Activated T-cell treated with anti-CD3 and anti-CD28 coated beads, Interleukin-2, amount 50 U/mL, for 72 hours (primary cell): ENCODE measurements at places on chromosomes 3 and 15. TPM values are rescaled to one million over a fixed set of nuclear protein-coding genes. Genes with fewer than 3 reads are reported as not detected.
A peak's percentile ranks its signal among the peaks of the same experiment; 100 is the strongest.

AAGAB gene
- total RNA-seq: 51.7 TPM

ASB14 gene
- not detected for total RNA-seq

UPK1B gene
- total RNA-seq: not detected

TGM5 gene
- not detected for total RNA-seq

CCNDBP1 gene
- total RNA-seq: 97.6 TPM

FBXL2 gene
- 0.09 TPM for total RNA-seq

P2RY13 gene
- not detected for total RNA-seq

ENTPD3 gene
- not detected for total RNA-seq

NR2F2 gene
- total RNA-seq: not detected

NXPE3 gene
- 25.0 TPM for total RNA-seq

KY gene
- not detected for total RNA-seq

CCDC39 gene
- total RNA-seq: not detected

GABRG3 gene
- not detected for total RNA-seq

CLDN1 gene
- total RNA-seq: 1.6 TPM

TBC1D23 gene
- 26.0 TPM for total RNA-seq

NEK10 gene
- 0.36 TPM for total RNA-seq

GUCA1C gene
- not detected for total RNA-seq

GRCh38 chr3:111069974-111070771, 1.4 kb upstream of the NECTIN3 start:
- DNase-seq: no peak

DNA sequence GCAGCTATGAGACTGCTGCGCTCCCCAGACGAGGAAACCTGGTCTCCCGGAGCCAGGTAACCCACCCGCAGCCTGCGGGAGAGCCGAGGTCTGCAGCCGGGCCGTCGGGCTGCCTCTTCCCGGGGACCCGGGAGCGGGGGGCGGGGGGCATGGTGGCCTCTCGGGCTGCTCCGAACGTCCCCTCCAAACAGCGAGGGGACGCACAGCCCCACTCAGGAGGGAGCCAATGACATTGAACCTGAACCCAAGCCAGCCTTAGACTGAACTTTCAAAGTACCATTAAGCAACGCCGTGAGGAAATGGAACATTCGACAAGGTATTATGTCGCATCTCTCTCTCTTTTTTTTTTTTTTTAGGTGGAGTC, 29.8 kb upstream of the ALDH1A3 start:
- DNase-seq: no peak

DNA sequence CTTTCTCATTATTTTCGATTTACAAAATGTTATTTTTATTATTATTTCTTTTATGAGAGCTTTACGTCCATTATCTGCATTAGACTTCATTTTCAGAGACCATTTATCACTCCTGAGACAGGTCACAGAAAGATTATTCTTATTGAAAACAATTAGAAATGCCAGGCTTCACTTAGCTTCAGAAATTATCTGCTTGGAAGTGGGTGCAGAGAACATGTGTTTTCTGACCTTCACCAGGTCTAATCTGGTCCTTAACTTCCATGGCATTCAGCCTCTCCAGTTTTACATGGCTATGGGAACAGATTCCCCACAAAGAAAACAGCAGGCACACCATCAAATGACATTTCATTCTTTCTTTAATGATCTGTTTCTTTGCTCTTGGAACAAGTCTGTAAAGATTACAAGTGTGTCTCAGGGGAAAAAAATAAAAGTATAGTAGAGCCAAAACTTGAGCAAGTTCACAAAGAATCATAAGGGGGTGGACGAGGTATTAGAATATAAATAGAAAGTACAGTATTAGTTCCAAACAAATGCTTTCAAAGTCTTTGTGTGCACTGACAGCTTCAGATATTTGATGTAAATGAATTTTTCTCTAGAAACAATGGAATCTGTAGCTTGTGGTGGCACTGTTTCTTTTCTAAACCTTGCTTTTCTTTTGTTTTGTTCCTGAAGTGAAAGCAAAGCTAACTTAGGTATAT, 294.2 kb upstream of the MEIS2 start:
- DNase-seq: no peak

- DNase-seq: no peak
Observed at GRCh38 chr3:30169487-30169886, 436.9 kb upstream of the TGFBR2 start.

DNA sequence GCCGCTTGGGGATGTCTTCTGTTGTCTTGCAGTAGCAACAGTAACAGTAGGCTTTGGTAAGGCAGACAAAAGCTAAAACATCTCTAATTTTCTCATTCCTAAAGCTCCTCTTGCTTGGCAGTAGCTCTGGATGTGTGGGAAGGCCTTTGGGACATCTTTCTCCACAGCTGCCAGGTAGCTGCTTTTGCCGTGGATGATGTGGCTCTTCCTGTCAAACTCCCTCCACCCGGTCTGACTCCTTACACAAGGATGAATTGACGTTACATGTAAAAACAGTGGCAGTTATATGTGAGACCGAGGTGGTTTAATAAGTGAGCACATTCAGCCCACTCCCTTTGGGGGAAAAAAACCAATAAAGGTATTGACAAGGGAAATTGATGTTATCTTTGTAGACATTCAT, 309.1 kb downstream of the TUSC7 start:
- no peak for DNase-seq

- no peak for DNase-seq
Observed at GRCh38 chr3:99521551-99521950, 116.8 kb upstream of the COL8A1 start.

DNA sequence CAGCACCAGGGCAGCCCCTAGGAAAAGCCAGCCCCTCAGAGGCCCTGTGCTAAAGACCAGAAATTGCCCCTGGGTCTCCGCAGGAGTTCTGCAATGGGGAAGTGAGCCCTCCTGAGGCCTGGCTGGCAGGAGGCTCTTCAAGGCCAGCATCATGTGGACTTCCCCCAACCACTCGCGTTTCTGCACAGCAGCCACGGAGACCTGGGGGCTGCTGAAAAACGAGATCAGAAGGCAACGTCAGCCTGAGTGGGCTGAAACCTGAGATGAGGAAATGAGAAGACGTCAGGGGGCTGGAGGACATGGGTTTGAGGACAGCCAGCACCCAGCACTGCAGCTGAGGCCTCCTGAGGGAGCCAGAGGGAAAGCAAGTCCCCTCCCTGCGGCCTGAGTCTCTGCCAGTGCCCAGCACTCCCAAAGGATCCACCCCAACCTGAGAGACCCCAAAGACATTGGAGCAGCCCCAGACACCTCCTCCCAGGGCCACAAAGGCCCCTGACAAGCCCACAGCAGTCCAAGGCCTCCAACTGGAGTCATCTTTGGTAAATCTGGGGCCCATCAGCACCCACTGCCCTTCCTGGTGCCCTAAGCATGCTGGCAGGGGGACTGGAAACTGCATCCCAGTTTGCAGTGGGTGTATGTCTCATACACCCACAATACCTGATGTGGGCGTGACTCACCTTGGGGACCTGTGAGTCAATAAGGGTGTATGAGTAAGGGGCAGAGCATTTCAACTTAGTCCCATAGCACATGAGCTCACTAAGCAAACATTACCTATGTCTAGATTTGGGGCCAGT, 29.2 kb upstream of the CYP11A1 start:
- DNase-seq: peak; percentile 84

GRCh38 chr15:85742186-85742821, 52.4 kb downstream of the KLHL25 start:
- no peak for DNase-seq

DNA sequence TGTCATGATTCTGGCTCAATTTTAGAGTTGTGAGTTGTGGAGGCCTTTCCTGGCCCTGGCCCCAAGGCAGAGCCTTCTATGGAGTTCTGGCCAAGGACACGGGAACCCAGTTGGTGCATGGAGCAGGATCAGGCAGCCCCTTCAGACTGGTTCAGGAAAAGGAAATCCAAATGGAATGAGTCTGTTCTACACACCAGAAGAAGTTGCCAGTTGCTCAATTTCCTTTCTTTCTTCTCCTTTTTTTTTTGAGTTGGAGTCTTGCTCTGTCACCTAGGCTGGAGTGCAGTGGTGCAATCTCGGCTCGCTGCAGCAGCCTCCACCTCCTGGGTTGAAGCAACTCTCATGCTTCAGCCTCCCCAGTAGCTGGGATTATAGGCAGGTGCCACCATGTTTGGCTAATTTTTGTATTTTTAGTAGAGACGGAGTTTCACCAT, 28.9 kb upstream of the BHLHE40 start:
- DNase-seq: no peak

- peak; percentile 94 for DNase-seq
Observed at GRCh38 chr15:43800286-43801141, at the start of gene HYPK. Gene HYPK, plus strand, starts transcription at chr15:43800599. Its CDS starts 24 bp downstream, at chr15:43800623.

DNA sequence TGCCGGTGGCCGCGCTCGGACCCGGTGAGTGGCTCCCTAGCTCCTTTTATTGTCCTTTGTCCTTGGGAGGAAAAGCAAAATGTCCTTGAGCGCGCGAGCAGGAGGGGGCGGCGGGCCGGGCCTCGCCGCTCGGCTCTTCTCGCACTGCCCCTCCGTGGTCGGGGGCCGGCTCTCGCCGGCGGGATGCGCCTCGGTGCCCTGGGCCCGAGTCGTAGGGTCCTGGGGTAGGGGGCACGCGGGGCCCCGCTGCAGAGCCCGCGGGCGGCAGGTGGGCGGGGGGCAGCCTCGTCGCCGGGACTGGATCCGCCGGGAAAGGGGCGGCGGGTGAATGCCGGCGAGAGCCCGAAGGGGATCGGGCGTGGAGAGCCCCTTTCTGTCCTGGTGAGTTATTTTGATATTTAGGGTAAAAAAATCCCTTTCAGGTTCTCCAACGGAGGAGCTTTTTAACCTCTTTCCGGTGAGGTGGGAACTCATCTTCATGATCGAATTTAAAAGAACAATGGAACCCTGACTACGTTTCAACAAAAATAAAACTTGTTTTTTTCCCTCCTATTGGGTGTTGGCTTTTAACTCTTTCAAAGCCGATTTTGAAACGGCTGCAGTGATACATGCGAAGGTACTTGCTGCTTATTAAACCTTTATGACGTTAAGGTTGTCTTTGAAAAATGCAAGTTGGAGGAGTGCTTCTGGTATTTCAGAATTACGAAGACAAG, 16.8 kb upstream of the CHD2 start:
- DNase-seq: peak; percentile 42

GRCh38 chr3:20104167-20104661, 64.0 kb downstream of the KAT2B start:
- peak; percentile 34 for DNase-seq

GRCh38 chr3:153927107-153927506, 194.1 kb upstream of the ARHGEF26 start:
- DNase-seq: no peak

DNA sequence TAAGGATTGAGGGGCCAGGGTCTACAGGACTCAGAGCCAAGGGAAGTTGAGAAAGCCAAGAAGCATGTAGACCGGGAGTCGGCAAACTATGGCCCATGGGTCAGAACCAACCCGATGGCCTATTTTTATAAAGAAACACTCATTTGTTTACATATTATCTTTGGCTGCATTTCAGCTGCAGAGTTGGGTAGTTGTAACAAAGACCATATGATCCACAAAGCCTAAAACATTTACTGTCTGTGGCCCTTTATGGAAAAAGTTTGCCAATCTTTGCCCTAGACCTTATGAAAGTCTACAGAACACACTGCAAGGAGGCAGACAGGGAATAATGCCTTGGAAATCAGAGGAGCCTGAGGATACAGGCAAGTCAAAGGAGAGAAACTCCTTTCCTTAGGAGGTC, 63.2 kb upstream of the MNS1 start:
- DNase-seq: no peak

- no peak for DNase-seq
Observed at GRCh38 chr3:128179484-128179819, 26.2 kb downstream of the EEFSEC start.

DNA sequence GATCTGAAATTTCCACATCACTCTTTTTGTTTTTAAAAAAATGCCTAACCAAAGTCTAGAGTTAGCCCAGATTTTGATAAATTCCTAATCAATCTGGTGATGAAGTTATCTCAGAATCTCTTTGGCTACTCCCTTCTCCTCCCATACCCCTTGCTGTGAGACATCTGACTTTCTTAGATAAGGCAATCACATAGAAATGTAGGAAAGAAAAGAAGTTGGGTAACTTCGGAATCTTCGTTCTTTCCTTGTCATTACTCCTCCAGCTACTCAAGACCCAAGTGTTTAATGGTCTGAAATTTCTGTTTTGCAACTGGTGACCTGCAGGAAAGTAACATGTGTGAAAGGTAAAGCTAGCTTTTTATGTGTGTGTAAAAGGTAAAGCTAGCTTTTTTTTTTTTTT, 37.8 kb downstream of the MYL3 start:
- no peak for DNase-seq

GRCh38 chr3:194871143-194871863, 185.6 kb downstream of the FAM43A start:
- no peak for DNase-seq

GRCh38 chr3:166484470-166484869, 647.2 kb upstream of the BCHE start:
- no peak for DNase-seq

- no peak for DNase-seq
Observed at GRCh38 chr3:13543253-13543652, 5.7 kb upstream of the FBLN2 start.

GRCh38 chr15:52111517-52112202, 915 bp downstream of the BCL2L10 start:
- DNase-seq: no peak
